Activated CD4-positive, alpha-beta T cell treated with anti-CD3 and anti-CD28 coated beads, Interleukin-2, amount 10 ng/mL, durations not matched to agents 7 days and 5 days (primary cell): ENCODE measurements at places on chromosomes 6 and 20. TPM values are rescaled to one million over a fixed set of nuclear protein-coding genes. Genes with fewer than 3 reads are reported as not detected.
A peak's percentile ranks its signal among the peaks of the same experiment; 100 is the strongest.

DNA sequence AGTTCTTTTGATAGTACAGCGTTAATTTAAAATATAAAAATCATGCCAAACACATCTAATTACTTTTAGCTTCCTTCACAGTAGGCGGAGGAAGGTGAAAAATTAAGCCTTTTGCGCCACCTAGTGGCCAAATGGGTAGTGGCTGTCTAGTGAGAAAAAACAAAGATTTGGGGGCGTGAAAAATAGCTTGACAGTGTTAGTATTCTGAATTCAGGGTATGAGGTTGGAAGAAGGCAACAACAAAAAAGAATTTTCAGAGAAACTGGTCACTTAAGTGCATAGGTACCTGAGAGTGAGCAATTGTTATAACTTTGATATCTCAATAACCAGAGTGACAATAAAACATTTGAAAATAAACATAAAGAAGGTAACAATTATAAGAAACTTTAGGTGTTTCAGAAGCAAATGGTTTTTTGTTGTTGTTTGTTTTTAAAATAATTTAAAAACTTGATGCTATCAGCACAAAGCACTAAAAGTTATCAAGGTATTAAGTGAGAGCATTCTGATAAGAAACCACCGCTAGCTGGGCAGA, 14.3 kb downstream of the PSMB9 start:
- DNase-seq, result peak; percentile 92

Gene MMP24
- not detected for total RNA-seq

GRCh38 chr20:20212675-20213096, 155.2 kb upstream of the INSM1 start:
- no peak for DNase-seq

DNA sequence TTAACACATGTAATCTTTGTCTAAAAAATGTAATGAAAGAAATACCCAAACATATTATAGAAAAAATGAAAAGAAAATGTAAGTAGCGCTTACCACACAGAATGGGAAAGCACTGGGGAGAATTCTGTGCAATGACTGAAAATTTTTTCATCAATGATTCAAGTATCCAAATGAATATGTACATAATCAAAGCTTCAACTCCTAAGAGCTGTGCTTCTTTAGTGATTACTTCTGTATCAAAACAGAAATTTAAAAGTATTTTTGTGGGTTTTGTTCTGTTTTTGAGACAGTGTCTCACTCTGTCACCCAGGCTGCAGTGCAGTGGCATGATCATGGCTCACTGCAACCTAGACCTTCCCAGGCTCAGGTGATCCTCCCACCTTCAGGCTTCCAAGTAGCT, 13.7 kb downstream of the LMBRD1 start:
- no peak for DNase-seq

DNA sequence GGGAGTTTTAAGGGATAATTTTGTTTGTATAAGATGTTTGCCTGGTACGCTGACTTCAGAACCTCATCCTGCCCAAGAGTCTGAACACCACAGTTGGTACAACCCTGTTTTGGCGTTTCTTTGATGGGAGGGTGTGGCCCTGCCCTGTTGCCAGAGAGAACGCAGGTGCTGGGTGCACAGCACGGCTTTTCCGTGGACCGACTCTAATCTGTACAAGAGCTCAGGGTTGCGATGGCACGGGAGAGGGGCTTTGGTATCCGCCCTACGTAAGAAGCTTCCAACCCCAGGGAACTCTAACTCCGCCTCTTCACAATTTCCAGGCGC, 1.3 kb downstream of the CYP24A1 start:
- DNase-seq, result no peak

DNA sequence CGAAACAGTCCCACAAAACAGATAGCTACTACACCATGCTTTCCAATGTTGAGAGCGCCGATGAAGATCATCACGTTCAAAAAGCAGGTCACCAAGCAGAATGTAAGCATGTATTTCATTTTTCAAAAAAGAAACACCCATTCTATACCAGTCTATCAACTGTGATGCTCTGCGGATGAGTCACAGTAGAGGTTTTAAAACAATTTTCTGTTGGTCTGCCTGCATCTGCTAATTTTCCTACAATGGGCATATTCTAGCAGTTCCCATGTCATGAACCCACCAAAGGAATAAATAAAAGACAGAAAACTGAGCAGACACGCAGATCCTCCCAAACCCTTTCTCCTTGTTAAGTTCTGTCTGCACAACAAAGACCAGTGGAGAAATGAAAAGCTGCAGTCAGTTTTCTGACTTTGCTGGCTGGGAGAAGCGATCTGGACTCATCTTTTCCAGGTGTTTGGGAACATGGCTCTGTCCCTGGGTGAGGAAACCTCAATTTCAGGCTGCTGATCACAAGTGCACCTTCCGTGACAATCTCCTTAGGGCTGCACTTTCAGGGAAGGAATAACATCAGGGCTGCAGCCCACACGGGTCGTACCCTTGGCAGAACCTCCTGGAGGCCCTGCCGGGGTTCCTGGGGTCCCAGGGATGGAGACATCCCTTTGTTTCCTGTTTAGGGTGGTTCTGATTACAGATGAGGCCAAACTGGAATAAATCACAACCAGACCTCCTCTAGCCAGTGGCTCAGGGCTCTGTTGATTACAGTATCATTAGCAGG, 200.1 kb downstream of the BMP7 start:
- no peak for DNase-seq

DNA sequence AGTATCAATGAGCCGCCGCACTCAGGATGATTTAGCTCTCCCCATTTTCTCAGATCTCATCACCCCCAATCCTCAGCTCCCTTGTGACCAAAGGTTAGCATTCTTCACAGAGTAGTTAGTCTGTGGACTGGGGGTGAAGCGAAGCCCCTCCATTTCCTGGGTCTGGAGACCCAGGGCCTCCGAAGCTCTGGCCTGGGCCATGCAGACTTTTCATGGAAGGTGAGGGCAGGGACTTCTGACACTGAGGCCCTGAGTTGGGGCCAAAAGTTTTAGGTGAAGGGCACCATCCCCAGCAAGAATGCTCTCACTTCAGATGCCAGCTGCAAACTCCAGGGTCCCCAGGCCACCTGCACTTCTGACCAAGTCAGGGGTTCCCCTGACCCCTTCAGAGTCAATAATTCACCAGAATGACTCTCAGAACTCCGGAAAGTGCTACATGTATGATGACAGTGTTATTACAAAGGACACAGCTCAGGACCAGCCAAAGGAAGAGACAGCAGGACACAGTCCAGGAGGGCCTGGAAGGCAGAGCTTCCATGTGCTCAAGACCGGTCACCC, 65.7 kb upstream of the DUSP22 start:
- no peak for DNase-seq

- DNase-seq, result no peak
Measured at GRCh38 chr6:121395736-121396135, 39.7 kb upstream of the GJA1 start.

DNA sequence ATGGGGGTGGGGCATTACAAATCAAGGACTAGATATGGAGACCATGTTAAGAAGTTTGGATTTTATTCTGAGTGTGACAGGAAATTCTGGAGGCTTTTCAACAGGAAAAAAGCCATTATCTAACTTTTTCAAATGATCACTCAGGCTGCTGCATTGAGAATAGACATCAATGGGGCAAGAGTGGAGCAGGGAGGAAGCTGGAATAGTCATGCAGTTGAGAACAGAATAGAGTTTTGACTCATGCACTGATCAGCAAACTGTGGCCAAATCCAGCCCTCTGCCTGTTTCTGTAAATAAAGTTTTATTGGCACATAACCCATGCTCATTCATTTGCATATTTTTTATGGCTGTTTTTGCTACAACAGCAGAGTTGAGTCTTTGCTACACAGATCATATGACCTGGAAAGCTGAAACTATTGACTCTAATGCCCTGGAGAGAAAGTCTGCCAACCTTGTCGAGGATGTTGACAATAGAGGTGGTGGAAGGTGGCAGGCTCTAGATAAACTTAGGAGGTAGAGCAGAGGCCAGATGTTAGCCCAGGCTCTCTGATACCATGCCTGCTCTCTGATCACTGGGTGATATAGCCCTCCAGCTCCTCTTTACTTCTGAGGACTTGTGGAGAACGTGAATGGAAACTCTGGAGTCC, 441.8 kb downstream of the PTPRT start:
- no peak for DNase-seq

Gene HRH3
- total RNA-seq, result not detected

GRCh38 chr6:18096423-18096822, 26.1 kb downstream of the NHLRC1 start:
- no peak for DNase-seq

GRCh38 chr6:25486550-25486949, 165.5 kb upstream of the SCGN start:
- DNase-seq, result no peak

DNA sequence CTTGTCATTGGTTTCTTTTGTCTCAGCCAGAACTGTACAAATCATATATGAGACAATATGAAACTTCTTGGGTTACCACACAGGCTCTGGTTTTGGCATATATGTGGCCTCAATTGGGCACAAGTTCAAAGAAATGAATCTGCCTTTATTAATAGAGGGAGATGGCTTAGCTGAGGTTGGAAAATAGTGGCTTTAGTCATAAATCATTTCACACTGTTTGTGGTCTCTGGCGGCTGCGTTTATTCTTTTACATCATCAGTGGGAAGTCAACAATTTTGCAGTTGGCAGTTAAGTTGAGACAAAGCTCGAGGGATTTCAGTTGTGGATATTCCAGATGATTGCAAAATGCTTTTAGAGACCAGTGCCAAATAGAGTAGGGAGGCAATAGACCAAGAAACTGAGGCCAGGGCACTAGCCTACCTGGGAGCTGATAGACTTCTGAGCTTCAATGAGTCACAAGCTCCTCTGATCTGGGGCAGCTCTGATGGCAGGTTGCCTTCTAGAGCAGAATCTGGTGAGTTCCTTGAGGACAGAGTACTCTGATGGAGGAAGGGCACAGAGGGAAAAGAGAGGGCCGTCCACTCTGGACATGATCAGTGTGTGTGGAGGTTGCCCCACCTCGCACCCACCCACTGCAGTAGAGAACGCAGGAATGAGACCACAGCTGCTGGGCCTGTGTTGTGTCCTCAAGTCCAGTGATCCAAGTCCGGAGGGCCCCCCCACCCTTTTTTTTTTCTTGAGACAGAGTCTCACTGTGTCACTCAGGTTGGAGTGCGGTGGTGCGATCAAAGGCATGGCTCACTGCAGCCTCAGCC, 73.5 kb downstream of the ARMC2 start:
- DNase-seq, result peak; percentile 28

DNA sequence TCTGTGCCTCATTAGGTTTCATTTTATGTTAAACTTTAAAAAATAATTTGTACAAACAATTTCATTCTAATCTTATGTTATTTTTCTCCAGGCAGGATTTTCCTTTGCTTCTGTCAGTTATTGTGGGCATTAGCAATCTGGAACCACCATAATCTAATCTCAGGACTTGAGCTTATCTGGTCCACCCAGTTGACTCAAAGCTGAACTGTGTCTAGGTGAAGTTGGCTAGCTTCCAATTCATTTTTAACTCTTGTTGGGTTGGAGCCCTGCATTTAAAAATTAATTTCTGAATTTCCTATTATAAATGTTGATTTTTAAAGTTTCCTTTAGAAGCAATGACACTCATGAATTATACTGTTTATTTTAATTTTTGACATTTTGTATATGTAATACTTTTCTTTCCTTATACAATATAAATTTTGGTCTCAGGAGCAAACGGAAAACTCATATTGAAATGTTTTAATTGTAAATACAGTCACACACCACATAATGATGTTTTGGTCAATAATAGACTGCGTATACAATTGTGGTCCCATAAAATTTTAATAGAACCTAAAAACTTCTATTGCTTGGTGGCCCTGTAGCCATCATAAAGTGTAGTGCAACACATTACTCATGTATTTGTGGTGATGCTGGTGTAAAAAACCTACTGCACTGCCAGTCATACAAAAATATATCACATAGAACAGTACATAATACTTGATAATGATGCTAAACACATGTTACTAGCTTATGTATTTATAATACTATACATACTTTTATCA, 121.3 kb downstream of the CLVS2 start:
- no peak for DNase-seq

- DNase-seq, result no peak
Measured at GRCh38 chr20:31990641-31991338, 19.4 kb upstream of the CCM2L start.

DNA sequence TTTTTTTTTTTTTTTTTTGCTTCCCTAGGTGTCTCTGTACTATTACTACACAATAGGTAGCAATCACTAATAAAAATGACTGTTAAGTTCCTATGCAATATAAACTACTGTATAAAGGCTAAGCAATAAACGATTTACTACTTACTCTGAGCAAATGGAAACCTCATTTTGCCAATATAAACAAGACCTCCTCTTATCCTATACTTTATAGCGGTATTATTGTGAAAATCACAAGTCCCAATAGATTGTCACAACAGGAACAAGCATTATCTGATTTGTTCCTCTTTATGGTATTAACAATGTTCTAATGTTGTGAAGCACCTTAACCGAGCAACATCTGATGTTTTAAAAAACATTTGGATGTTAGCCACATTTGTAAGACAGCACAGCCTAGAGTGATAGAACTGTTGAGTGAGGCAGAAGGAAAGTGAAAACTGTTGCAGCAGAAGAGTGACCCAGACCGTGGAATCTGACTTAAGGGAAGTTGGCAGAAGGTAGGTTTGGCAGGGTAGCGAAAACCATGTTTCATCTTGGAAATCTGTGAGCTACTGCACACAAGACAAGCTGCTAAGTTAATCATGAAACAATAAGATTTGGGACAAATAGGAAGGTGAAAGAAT, 94.2 kb downstream of the MYLK4 start:
- no peak for DNase-seq

GRCh38 chr20:46351357-46352058, 43.2 kb upstream of the CDH22 start:
- DNase-seq, result no peak

Gene C6orf118
- not detected for total RNA-seq

GRCh38 chr6:81938014-81938856, 185.8 kb upstream of the TENT5A start:
- no peak for DNase-seq

Gene BMP7
- not detected for total RNA-seq

GRCh38 chr20:57048027-57048869, 218.2 kb downstream of the BMP7 start:
- DNase-seq, result peak; percentile 25

Gene COL11A2
- 1.4 TPM for total RNA-seq

GRCh38 chr20:56778765-56779195, 149.7 kb downstream of the TFAP2C start:
- peak; percentile 70 for DNase-seq

Gene REV3L
- 26.1 TPM for total RNA-seq

Gene VSTM2L
- total RNA-seq, result not detected

DNA sequence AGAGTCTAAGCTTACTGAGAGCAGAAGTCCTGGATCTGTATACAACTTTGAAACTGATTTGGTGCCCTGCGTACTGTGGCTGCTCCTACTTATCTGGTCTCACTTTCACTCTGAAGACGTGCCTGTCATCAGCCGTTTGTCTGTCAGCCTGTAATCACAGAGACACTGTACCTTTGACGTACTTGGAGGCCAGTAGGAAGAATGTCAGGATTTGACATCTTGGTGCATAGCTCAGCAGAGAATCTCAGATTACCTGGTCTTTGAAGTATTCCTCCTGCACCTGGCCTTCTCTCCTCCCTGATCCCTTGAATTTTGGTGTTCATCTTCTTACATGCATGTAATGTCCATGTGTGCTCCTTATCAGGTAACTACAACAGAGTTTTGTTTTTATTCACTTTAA, 37.7 kb downstream of the DSE start:
- no peak for DNase-seq

Gene C6orf52
- total RNA-seq, result 1.9 TPM

Gene CENPW
- total RNA-seq, result 48.5 TPM

Gene DEFB132
- not detected for total RNA-seq

- DNase-seq, result peak; percentile 12
Measured at GRCh38 chr20:43408848-43409576, 48.7 kb upstream of the SRSF6 start.

GRCh38 chr6:125791820-125792165, 1.0 kb downstream of the NCOA7 start:
- DNase-seq, result no peak

Gene NOX3
- total RNA-seq, result not detected

Gene MCCD1
- not detected for total RNA-seq
